ENCODE measurements at places on chromosomes 13 and 19. TPM values are rescaled to one million over a fixed set of nuclear protein-coding genes. Genes with fewer than 3 reads are reported as not detected.

KIR2DL3 gene
- not detected for total RNA-seq

ACER1 gene
- not detected for total RNA-seq

DNA sequence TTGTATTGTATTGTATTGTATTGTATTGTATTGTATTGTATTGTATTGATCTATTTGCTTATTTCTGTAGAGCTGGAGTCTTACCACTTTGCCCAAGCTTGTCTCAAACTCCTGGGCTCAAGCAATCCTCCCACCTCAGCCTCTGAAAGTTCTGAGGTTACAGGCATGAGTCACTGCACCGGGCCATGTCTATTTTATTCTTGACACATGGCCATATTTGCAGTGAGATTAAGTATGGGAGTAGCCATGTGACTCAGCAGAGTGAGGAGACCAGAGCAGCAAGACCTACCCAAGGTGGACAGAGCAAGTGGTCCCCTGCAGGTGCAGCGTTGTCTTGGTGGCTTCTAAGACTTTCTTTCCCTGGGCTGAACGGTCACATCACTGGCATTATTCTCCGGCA, 49.1 kb upstream of the UBAC2 start:
- DNase-seq = peak; percentile 83

CYP2S1 gene
- 3.5 TPM for total RNA-seq

All from fibroblast of lung (primary cell).